GM23248 (cell line): ENCODE measurements at places on chromosomes 6 and 20. TPM values are rescaled to one million over a fixed set of nuclear protein-coding genes. Genes with fewer than 3 reads are reported as not detected.

OR5V1 gene
- polyA plus RNA-seq = not detected in 2 replicates

GRM1 gene
- polyA plus RNA-seq = not detected in 2 replicates

TNF gene
- polyA plus RNA-seq = 0.11 TPM in 1 of 2 replicates, not detected in the other

MRPS18B gene
- polyA plus RNA-seq = 59.2 and 61.2 TPM in 2 replicates

PTCRA gene
- not detected in 2 replicates for polyA plus RNA-seq

KIF25 gene
- polyA plus RNA-seq = not detected in 2 replicates

SIRPD gene
- polyA plus RNA-seq = not detected in 2 replicates
